ENCODE measurements at places on chromosomes 11 and 22.

DNA sequence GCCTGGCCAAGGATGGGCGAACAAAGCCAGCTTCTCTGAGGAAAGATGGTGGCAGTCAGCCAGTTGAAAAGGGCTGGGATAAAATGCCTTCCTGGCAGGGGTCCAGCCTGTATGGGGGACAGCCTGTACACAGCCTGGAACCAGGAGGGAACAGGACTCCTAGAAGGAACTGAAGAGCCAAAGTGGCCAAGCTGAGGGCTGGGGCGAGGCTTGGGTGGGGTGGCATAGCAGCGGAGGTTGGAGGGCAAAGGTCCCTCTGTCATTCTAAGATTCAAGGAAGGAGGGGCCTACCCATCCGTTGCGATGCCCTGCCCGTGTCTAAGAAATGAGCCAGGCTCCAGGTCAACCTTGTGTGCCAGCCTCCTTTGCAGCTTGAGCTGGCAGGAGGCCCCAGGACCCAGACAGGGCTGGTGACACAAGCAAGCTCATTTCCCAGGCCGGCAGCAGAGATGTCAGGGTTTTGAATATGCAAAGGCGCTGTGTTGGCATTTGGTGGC lies 22.6 kb downstream of the FADD start:
- DNase-seq: no peak
- peaks cover 25% of the 10 kb centered on the region for H3K27me3 ChIP-seq
- H3K36me3 ChIP-seq: no peaks in the 10 kb centered on the region
- no peak overlapping the region for H3K27ac ChIP-seq

DNA sequence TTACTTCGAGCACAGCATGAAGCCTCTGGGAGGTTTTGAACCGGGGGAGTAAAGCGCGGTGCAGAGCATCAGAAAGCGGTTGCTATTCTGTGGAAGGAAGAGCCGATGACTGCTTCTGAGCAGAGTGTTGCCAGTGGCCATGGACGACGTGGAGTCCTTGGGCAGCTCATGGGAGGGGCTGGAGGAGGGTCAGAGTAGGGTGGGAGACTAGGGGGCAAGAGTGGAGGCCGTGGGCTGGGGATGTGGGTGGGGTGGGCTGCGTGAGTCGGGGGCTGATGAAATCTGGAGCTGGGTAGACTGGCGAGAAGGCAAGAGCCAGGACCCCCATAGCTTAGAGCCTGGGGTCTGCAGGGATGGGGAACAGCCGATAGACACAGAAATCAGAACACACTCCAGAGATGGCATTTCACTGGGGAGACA lies 40.2 kb downstream of the TBC1D22A start:
- no peaks in the 10 kb centered on the region for H3K27me3 ChIP-seq
- H3K36me3 ChIP-seq: peaks cover 68% of the 10 kb centered on the region
- no peak overlapping the region for H3K4me3 ChIP-seq
- peaks cover 35% of the 10 kb centered on the region for H3K4me1 ChIP-seq
- no peak overlapping the region for H3K27ac ChIP-seq

- H3K36me3 ChIP-seq: no peaks in the 10 kb centered on the region
- peaks cover 3% of the 10 kb centered on the region for H3K27me3 ChIP-seq
- H3K4me3 ChIP-seq: no peak overlapping the region
- no peak for DNase-seq
- H3K27ac ChIP-seq: no peak overlapping the region
Observed at GRCh38 chr22:17518406-17518805, 44.9 kb upstream of the SLC25A18 start.

- no peak for DNase-seq
- no peak overlapping the region for H3K27ac ChIP-seq
- H3K36me3 ChIP-seq: no peaks in the 10 kb centered on the region
- H3K27me3 ChIP-seq: peaks cover 26% of the 10 kb centered on the region
- H3K4me1 ChIP-seq: no peaks in the 10 kb centered on the region
- no peak overlapping the region for H3K4me3 ChIP-seq
Observed at GRCh38 chr11:62236187-62236586, 5.9 kb upstream of the SCGB1D2 start.

DNA sequence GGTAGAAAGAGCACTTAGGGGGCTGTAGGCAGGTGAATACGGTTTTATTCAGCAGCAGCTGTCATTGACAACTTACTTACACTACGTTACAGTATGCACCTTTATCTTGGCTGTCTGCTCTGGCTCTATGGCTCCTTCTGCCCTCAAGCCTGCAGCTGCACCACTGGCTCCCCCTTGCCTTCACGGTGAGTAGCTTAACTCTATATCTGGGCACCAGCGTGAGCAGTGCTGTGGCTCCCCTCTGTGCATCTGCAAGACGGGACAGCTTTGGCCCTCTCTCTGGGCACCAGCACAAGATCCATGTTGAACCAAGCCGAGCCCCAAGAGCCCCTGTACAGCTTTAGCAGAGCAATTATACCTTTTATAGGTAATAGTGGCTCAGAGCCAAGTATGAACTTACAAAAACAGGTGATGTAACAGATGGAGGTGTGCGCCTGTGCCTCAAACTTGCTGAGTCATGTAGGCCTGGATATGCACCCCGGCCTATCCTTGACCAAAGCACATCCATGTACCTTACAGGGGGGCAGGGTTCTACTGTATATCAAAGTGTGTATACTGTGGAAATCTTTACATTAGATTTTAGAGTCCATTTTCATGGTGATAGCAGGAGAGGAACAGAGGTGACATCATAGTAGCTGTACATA lies 96.9 kb upstream of the CTSC start:
- H3K4me1 ChIP-seq: peaks cover 5% of the 10 kb centered on the region
- DNase-seq: no peak
- no peak overlapping the region for H3K4me3 ChIP-seq

DNA sequence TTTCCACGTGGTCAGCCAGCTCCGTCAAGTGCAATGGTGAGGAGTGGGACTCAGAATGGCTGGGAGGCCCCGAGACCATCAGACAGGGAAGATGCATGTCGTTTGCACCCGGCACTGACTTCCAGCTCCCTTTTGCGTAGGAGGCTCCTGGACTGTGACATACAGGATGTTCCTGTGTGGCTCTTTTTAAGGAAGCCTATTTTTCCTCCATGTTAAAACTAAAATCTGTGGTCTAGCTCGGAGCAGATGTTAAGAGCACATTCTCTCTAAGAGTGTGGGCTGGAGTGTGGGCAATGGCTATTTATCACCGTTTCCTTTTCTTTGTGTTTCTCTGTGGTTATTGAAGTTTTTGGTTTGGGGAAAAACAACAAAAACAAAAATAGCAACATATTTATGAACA lies 40.9 kb upstream of the AMPD3 start:
- H3K27ac ChIP-seq: no peak overlapping the region
- DNase-seq: no peak
- peaks cover 48% of the 10 kb centered on the region for H3K4me1 ChIP-seq
- H3K4me3 ChIP-seq: no peak overlapping the region
- H3K27me3 ChIP-seq: peaks cover 17% of the 10 kb centered on the region

GRCh38 chr11:125946712-125947418 lies 1.0 kb downstream of the VSIG10L2 start:
- H3K27ac ChIP-seq: no peak overlapping the region
- no peak overlapping the region for H3K4me3 ChIP-seq
- peaks cover 7% of the 10 kb centered on the region for H3K4me1 ChIP-seq
- H3K27me3 ChIP-seq: peaks cover 16% of the 10 kb centered on the region

GRCh38 chr11:21896746-21897602 lies 295.9 kb upstream of the ANO5 start:
- no peaks in the 10 kb centered on the region for H3K4me1 ChIP-seq
- H3K36me3 ChIP-seq: no peaks in the 10 kb centered on the region
- no peaks in the 10 kb centered on the region for H3K27me3 ChIP-seq
- H3K4me3 ChIP-seq: no peak overlapping the region

DNA sequence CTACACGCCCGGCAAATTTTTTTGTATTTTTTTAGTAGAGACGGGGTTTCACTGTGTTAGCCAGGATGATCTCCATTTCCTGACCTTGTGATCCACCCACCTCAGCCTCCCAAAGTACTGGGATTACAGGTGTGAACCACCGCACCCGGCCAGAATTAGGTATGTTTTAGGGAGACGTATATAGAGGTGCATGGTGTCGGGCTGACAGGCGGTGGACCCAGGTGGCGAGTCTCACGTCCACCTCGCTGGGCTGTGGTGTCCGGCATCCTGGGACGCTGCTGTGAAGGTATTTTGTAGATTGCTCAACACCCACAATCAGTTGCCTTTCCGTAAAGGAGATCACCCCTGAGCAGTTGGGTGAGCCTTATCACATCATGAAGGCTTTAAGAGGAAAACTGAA lies 728.6 kb downstream of the BRD1 start:
- no peak for DNase-seq
- H3K4me1 ChIP-seq: no peaks in the 10 kb centered on the region
- no peak overlapping the region for H3K27ac ChIP-seq
- H3K4me3 ChIP-seq: no peak overlapping the region

DNA sequence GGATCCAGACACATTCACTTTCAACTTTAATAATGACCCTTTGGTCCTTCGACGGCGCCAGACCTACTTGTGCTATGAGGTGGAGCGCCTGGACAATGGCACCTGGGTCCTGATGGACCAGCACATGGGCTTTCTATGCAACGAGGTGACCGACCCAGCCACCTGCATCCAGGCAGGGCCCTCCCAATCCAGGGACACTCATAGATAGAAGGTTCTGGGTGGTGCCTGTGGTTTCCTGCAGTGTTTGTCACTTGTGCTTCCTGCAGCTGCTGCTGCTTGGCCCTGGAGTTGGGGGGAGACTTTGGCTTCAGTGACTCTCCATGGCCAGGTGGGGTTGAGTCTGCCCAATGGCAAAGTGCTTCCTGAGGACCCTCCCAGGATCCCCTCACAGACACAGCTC lies 7.3 kb downstream of the APOBEC3B start:
- peaks cover 29% of the 10 kb centered on the region for H3K27me3 ChIP-seq
- H3K36me3 ChIP-seq: peaks cover 3% of the 10 kb centered on the region
- H3K4me3 ChIP-seq: peak overlapping the region; percentile 21
- peak; percentile 68 for DNase-seq
- peak overlapping the region; percentile 91 for H3K27ac ChIP-seq

DNA sequence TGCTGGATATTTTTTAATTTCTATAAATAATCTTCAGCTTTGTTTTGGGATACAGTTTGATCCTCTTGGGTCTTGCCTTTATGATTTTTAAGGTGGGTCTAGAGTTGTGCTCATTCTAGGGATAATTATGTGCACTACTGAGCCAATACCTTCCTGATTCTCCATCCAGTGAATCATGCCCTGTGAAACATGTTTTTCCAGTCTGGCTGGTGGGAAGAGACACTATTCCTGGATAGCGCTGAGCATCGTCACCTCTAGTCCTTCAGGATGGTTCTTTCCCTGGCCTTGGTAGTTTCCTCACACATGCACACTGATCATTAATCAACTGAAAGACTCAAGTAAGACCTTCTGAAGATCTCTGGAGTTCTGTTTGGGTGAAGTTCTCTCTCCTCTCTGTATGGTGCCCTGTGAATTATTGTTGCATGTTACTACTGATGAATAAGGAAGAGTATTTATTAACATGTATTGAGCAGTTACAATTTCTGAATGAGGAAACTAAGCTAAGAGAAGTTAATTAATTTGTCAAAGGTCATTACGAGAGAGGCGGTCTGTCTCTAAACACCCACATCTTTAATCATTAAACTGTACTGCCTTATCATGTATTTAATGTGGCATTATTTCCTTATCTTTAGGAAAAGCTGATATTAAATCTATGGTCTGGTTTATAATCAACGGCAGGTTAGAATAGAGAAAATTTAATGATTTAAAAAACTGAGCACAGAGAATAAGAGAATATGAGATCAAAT lies 39.1 kb upstream of the LIPT2 start:
- no peak overlapping the region for H3K27ac ChIP-seq
- no peaks in the 10 kb centered on the region for H3K27me3 ChIP-seq
- no peak overlapping the region for H3K4me3 ChIP-seq
- H3K4me1 ChIP-seq: no peaks in the 10 kb centered on the region
- no peaks in the 10 kb centered on the region for H3K36me3 ChIP-seq
- no peak for DNase-seq

GRCh38 chr11:74871037-74871436 lies 77.9 kb downstream of the XRRA1 start:
- H3K4me1 ChIP-seq: no peaks in the 10 kb centered on the region
- no peak overlapping the region for H3K27ac ChIP-seq
- no peak for DNase-seq

DNA sequence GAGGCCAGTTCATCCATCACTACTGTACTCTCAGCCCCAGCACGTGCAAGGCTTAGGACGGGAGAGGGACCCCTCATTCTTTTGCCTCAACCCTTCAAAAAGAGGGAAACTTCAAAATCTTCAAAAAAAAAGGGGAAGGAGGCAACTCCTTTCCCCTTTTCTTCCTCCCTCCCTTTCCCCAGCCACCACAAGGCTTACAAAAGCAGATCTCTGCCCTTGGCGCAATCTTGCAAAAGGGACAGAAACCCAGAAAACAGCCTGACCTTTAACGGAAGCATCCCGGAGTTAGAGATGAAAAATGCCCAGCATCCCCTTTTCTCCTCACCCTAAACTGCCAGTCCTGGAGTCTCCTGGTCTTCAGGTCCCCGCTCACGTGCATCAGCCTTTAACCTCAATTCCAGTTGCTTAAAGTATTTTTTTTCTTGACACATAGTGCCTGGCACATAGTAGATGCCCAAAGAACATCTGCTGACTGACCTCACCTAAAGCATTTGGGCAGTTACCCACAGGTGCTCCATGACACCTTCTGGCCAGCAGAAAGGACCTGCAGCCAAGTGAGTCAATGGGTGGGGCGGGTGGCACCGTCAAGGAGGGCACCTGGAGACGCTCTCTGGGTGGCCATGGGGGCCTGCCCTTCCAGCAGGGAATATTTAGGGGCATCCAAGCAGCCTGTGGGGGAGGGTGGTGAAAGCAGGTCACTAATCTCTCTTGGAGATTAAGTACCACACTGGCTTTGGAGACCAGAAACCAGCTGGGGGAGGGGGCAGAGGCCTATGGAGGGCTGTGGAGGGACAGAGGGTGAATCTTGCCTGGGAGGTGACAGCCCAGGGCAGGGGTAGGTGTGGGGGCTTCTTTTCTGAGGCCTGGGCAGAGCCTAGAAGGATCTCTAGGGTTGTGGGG lies 16.3 kb downstream of the NECTIN1 start:
- no peak overlapping the region for H3K4me3 ChIP-seq
- H3K4me1 ChIP-seq: no peaks in the 10 kb centered on the region
- no peak overlapping the region for H3K27ac ChIP-seq
- no peaks in the 10 kb centered on the region for H3K36me3 ChIP-seq
- DNase-seq: no peak

DNA sequence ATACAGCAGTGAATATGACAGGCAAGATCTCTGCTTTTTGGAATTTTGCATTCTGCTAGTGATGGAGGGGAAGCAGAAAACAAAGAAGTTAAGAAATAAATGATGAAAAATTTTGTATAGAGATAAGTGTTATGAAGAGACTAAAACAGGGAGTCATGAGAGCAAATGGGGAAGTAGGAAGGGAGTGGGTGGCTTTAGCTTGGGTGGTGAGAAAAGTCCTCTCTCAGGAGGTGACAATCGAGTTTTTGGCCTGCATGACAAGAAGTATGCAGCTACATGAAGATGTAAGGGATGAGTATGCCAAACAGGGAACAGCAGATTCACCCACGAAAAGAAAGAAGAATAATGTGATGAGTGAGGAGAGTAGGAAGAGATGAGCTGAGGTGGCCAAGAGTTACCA lies 80.7 kb upstream of the MPPED2 start:
- no peak overlapping the region for H3K4me3 ChIP-seq
- no peak overlapping the region for H3K27ac ChIP-seq
- H3K4me1 ChIP-seq: no peaks in the 10 kb centered on the region
- no peak for DNase-seq
- no peaks in the 10 kb centered on the region for H3K27me3 ChIP-seq

GRCh38 chr11:128379587-128380580 lies 207.5 kb downstream of the ETS1 start:
- no peak overlapping the region for H3K27ac ChIP-seq
- H3K27me3 ChIP-seq: no peaks in the 10 kb centered on the region
- H3K36me3 ChIP-seq: peaks cover 19% of the 10 kb centered on the region
- H3K4me3 ChIP-seq: no peak overlapping the region
- DNase-seq: peak; percentile 38
